ENCODE measurements at places on chromosomes 4 and X.

DNA sequence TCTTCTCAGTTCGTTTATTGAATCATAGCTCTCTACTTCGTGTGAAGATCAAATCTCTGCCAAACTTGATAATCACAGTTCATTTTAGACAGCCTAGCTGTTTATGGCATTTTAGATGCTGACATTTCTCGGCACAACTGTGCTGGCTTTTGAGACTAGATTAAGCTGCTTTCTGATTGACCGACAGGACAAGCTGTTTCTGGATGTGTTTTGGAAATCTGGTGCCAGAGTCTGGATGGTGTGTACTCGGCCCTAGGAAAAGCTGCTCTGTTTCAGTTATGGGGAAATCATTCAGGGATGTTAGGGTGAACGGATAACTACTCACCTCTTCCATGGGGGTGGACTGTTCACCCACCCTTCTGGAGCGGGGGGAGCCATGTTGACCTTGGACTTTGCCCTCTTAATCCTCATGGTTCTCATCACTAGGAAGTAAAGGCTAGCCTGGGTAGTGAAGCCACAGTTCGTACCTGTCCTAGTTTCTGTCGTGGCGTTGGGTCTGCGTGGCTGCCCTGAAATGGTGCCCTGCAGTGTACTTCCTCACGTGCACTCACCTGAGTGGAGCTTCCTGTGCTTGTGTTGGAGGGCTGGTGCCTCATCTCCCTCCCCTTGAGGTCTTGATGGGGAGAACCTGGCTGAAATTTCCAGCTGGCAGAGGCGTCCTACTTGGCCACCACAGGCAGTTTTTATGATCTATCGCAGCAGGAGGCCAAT, 13.7 kb upstream of the WDR1 start:
- no peak for DNase-seq

GRCh38 chrX:13414006-13414647, 94.3 kb upstream of the ATXN3L start:
- DNase-seq, result no peak

- DNase-seq, result no peak
Measured at GRCh38 chr4:663438-664428, 10.3 kb downstream of the ATP5ME start.

DNA sequence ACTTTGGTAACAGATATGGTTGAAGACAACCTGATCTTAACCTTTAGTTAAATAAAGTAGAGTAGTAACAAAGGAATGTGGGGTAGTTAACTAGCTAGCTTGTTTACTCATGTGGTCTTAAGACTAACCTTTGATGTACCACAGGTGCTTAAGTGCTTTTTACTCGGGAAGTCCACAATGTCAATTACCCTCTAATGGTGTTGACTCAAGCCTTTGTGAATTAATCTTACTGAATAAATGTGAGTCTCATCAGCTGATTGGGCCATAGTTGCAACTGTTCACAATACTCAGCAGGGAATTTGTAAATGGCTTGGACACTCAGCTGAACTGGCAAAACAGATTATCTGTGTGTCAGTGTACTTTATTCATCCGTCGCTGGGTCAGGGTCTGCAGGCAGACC, 119.0 kb upstream of the UGT8 start:
- DNase-seq, result peak; percentile 81

DNA sequence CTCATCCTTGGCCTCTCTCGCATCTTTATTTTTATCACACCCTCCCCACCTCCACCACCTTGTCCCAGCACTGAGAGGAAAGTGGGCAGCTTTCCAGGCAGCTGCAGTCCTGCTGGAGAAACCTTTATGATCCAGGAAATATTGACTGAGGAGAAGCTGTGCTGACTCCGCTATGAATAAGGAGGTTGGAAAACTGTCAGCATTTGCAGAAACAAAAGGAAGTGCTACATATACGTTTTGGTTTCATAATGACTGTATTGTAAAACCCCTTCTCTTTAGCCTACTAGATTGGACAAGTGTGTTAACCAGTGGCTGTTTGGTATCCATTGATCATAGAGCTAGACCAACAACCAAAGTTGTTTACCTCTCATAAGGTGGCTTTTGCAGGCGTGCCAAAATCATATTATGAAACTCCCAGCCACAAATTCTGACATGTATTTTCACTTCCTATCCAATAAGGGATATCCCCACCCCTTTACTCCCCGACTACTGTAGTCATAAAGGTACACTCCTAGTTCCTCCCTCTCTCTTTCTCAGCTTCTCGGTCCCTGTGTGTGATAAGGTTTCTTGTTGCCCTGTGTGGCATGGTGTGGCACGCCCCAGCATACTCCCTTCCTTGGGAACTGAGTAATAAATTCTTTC, 88.4 kb downstream of the GPR143 start:
- no peak for DNase-seq

DNA sequence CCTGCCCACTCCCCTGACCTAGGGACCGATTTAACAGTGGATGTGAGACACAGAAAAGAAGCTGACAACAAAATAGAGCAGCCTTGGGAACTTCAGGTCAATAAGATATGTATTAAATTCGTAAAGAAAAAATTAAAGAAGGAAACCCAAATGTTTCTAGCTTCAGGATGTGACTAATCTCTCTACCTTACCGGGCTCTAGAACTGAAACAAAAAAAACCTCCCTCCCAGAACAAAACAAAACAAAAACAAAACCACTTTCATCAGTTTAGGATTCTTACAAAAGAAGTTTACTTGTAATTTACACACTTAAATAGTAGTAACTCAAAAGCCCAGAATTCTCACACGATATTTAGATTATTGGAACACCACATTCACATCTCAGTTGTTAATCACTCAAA, 185.8 kb upstream of the RPS6KA3 start:
- no peak for DNase-seq

DNA sequence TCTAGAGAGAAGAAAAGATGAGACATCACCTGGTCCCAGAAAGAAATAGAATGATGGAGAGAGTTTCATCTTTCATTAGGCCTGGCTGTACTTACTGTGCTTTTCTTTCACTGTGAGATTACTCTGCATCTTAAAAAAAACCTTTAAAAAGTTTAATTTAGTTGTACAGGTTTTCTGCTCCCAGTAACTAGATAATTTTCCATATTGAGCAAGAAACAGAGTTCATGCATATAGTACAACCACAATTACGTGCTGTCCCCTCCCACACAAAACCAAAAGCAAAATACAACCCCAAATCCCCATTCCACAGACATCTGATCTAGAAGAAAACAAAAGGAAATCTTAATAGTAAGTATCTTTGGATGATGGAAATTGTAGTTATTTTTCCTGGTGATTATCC, 371.2 kb downstream of the SH2D1A start:
- DNase-seq, result no peak

GRCh38 chr4:131632877-131633276, 1516.2 kb upstream of the PCDH10 start:
- no peak for DNase-seq

GRCh38 chr4:185096032-185096653, 46.9 kb upstream of the SLC25A4 start:
- no peak for DNase-seq

DNA sequence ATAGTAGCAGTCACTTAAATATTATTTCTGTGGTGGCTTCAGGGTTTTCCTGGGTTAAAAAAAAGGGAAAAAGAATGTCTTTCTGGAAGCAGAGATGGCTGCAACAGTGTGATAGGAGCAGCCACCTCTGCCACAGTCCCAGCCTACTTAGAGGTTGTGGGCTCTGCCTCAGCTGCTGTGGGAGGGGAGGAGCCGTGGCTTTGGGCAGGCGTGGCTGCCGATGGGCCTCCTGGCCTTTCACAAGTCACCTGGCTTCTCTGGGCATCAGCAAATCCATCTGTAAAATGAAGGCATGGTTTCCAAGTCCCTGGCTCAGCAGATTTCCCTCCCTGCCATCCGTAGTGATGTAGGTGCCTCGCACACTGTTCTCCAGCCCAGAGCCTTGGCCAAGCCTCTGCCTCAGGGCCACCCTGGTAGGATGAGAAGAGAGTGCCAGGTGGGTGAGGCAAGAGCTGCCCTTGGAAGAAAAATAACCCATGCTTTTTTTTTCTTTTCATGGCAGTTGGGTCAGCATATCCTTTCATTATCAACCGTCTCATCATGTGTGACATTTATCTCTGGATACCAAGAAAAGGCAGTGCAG, 66.1 kb downstream of the PTTG2 start:
- no peak for DNase-seq

- DNase-seq, result peak; percentile 49
Measured at GRCh38 chr4:178556796-178557195, 1114.6 kb upstream of the AGA start.

DNA sequence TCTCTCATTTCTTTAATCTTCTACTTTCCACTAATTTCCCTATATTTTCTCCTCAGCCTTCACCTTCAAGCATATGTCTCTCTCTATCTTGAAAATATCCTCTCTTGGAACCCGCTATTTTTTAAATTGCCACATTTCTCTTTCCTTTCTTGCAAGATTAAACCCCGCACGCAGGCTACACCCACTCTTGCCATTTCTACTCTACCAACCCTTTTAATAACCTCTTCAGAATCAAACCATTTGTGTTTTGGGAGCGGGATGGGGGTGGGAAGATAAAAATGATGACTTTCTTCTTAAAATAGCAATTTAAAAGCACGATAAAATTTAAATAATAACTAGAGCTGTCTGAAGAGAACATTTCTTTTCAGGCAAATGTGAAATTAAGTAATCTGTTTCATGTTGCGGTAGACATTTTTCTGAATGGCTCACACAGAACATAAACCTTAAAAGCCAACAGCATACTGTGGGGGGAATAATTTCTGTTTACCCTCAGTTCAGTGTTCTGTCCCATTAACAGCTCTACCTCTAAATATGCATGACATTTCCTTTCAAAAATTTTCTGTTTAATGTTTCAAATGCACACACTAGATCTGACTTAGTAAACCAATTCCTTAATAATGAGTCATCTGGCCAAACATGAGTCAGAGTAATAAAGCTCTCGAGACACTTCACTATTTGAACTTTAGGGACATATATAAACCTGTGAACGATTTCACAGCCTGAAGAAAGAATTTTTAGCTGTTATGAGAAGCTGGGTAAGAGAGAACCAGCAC, 20.5 kb downstream of the ARSJ start:
- DNase-seq, result no peak

DNA sequence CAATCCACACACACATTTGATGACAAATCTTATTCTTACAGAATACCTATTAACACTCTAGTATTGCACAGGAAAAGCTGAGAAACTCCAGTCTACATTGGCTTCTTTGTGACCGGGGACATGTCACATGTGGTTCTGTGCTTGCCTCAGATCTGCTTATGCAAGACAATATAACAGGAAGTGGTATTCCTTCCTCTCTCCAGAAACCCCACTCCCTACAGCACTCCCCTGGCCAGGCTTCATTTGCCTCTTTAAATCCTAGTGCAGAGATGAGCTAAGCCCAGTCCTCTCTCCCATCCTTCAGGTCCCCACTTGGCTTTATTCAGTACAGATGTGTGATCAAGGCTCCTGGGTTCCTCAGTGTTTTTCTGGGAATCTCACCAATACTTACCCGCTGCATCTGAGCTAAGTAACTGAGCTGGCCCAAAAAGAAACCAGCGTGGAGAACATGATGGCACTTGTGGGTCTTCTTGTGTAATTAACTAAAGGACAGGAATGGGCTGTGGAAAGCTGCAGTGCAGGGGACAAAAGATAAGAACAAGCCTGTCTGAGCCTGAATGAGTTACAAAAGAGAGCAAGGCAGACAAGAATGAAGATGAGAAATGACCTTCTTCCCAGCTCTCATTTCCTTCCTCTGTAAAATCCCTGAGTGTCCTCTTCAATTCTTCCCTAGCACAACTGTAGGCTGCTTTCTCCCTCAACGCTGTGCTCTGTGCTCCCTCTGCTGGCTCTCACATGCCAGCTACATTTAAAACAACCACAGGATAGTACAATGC, 105.6 kb downstream of the HNRNPD start:
- peak; percentile 49 for DNase-seq

DNA sequence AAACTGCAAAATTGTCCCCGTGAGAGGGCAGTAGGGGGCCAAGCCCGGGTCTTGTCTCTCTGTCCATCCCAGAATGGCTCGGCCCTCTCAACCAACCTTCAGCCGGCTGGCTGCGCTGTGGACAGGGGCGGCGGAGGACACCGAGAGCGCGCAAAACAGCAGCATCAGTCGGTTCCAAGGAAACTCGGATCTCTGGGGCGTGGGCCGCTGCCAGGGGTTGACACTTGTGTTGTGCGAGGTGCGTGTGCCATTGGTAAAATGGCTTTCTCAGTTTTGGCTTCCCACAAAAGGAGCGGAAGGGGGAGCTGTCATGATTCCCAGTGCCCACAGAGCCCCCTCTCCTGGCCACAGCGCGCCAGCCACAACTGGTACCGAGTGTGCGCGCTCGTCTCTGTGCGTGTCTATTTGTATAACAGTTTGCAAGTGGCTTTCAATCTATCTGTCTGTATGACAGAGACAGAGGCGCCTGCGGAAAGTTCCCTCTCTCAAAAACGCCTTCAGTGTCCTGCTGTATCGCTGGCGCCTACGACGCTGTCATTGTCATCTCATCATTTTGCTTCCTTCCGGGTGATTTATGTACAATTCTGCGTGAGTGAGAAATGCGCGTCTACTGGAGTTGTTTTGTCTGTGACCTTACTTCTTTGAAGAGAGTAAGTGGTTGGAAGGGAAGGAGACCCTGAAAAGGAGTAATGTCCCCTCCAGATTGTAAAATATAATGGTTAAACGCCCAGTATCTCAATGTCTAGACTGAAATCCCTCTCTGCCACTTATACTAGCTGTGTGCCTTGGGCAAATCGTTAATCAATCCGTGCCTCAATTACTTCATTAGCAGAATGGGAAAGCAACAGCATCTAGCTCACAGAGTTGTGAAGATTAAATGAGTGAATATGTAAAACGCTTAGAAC, 1.8 kb downstream of the DKK2 start:
- no peak for DNase-seq

DNA sequence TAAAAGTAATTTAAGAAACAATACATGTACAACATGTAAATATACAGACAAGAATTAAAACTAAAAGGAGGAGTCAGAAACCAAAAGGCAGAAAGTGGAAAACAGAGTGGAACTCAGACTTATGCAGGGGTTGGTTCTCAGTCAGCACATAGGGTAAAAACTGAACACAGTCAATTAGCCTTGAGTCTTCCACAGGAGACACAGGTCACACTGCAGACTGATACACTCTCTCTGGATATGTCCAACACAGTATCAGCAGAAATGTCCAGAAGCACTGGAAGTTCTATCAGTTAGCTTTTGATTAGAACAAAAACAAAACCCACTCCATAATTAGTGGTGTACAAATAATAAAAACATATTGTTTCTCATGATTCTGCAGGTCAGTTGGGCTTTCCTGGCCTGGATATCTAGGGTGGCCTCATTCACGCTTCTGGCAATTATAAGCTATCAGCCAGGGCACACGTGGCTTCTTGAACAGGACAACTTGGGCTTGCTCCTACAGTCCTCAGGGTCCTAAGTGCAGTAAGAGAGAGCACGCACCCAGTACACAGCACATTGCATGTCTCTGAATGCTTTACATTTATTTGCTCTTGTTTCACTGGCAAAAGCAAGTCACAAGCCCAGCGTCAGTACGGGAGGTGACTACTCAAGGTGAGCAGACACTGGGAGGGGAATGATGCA, 21.6 kb downstream of the TEC start:
- no peak for DNase-seq

DNA sequence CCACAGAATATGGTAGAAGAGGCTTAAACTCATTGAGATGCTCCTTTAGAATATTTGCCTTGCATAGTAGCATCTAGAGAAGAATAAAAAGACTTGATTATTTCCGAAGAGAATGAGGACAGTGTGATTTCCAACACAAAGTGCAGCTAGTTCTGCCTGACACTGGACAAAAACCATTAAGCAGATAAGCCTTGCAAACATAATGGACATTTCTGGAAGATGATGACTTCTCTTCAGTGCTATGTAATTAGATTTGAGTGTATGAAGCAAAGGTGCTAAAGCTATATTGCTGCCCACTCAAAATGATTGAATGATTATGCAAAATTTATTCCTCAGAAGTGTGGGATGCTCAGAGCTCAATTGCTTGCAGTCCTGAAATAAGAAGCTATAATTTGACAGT, 156.4 kb downstream of the VEGFC start:
- no peak for DNase-seq

Data from NCI-H1417 treated with DMSO at 0.1 percent for 48 hours (cell line).